ENCODE measurements at places on chromosomes 3 and 15. TPM values are rescaled to one million over a fixed set of nuclear protein-coding genes. Genes with fewer than 3 reads are reported as not detected.

DNA sequence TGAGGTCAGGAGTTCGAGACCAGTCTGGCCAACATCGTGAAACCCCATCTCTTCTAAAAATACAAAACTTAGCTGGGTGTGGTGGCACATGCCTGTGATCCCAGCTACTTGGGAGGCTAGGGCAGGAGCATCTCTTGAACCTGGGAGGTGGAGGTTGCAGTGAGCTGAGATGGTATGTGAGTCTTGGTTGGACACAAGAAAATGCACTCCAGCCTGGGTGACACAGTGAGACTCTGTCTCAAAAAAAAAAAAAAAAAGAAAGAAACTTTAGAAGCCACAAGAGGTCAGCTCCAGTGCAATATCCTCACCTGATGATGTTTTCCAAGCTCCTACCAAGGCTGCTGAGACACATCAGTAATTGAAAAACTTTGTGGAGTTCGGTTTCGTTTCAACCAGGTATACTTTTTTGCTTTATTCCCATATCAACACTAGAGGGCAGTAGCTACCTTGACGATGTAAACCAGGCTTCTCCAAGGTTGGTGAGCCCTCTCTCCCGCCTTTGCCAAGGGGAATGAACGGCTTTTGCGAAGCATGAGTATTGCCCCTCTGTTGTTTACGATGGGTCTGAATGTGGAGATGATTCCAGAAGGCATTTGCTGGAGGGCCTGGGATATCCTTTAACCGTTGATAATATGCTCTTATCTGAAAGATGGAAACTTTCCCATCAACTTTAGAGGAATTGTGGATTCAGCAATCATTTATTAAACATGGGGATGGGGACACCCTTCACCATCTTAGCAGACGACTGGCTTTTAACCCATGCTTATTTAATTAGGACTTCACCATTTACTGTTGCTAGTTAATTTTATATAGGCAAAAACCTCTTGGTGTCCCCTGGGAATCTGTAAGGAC, 202.8 kb downstream of the SV2B start:
- no peak for DNase-seq
- no peaks in the 10 kb centered on the region for H3K36me3 ChIP-seq
- no peaks in the 10 kb centered on the region for H3K4me1 ChIP-seq
- H3K27ac ChIP-seq = no peak overlapping the region

DNA sequence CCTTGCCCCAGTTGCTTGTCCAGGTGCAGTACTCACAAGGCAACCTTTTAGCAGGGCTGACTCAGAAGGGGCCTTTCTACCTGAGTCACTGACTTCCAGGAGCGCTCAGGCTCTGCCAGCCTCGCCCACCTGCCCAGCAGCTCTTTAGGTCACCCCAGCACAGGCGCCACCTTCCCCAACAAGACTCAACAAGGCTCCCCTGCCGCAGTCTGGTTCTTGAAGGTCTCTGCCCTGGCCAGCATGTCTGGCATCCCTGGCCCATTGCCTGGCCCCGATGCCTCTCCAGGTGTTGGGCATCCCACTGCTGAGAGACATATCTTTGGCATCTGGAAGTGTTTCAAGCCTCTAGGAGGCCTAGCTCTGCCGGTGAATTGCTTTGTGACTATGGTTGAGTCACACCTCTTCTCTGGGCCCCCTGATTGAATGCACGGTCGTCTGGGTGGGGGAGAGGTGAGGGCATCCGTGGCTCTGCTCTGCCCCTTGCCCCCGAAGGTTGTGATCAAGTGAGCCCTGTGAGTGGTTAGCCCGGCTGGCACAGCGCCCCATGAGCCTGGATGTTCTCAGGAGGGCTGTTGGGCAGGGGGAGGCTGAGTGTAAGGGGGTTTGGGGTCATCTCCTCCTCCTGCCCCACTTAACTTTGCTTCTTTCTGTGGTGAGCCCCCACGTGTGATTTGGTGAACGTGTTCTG, 21.6 kb downstream of the SNX33 start:
- H3K4me1 ChIP-seq = no peaks in the 10 kb centered on the region
- no peak overlapping the region for H3K27ac ChIP-seq
- H3K36me3 ChIP-seq = no peaks in the 10 kb centered on the region
- H3K27me3 ChIP-seq = no peaks in the 10 kb centered on the region

DNA sequence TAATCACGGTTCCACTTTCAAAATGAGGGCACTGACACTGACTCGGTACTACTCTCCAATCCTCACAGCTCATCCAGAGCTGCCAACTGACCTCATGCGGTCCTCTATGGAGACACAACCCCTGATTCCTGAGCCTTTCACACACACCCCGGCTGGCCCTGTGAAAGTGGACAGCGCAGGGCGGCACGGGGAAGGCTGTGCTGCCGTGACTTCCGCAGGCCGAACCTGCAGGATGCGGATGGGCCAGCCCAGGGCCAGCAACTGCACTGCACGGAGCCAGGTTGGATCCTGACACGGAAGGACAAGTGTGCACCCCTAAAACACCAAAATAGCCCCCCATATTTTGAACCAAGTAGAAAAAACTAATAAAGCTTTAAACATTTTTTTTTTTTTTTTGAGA, 41.0 kb downstream of the IQSEC1 start:
- H3K36me3 ChIP-seq = no peaks in the 10 kb centered on the region
- no peak overlapping the region for H3K27ac ChIP-seq
- no peaks in the 10 kb centered on the region for H3K27me3 ChIP-seq
- H3K4me1 ChIP-seq = no peaks in the 10 kb centered on the region
- H3K4me3 ChIP-seq = no peak overlapping the region

- H3K27me3 ChIP-seq = no peaks in the 10 kb centered on the region
- H3K36me3 ChIP-seq = no peaks in the 10 kb centered on the region
- peak overlapping the region; percentile 70 for H3K4me3 ChIP-seq
- no peaks in the 10 kb centered on the region for H3K4me1 ChIP-seq
- peak; percentile 67 for DNase-seq
- H3K27ac ChIP-seq = no peak overlapping the region
These were observed 1.4 kb downstream of the ACVR2B start for GRCh38 chr3:38454884-38455638.

- DNase-seq = no peak
- H3K4me1 ChIP-seq = no peaks in the 10 kb centered on the region
These were observed 190.7 kb upstream of the NDN start for GRCh38 chr15:23877502-23878412.

DNA sequence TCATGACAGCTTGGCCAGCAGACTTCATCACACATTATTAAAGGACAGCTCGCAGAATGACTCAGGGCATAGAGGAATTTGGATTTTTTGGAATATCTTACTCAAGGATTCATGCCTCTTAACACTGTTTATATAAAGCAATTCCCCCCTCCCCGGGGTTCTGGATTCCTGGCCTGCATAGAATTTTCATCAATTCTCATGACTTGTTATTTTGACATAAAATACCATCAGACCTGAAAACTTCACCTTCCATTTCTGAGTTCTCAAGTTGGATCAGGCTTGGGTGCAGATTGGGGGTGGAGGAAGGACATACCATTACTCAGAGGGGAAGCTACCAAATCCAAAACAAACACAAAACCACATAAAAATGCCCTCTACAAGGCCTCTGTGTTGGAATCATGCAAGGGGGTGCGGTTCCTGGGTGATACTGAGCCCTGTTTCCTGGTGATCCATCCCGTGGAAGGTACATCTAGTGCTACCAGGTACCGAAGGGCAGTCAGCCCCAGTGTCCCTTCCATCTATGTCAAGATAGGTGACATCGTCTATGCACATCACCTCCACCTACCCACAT, 95.3 kb downstream of the DAPK2 start:
- no peaks in the 10 kb centered on the region for H3K36me3 ChIP-seq
- no peaks in the 10 kb centered on the region for H3K4me1 ChIP-seq
- DNase-seq = peak; percentile 59
- H3K27me3 ChIP-seq = no peaks in the 10 kb centered on the region
- H3K27ac ChIP-seq = no peak overlapping the region

- no peaks in the 10 kb centered on the region for H3K4me1 ChIP-seq
- H3K27me3 ChIP-seq = no peaks in the 10 kb centered on the region
- H3K27ac ChIP-seq = no peak overlapping the region
- H3K4me3 ChIP-seq = no peak overlapping the region
These were observed 80.2 kb upstream of the FAM3D start for GRCh38 chr3:58746758-58747157.

GRCh38 chr3:71077070-71077469, 506.5 kb downstream of the FOXP1 start:
- no peaks in the 10 kb centered on the region for H3K27me3 ChIP-seq
- DNase-seq = no peak
- H3K36me3 ChIP-seq = no peaks in the 10 kb centered on the region
- peaks cover 25% of the 10 kb centered on the region for H3K4me1 ChIP-seq

Gene RBP2
- total RNA-seq = not detected
